ENCODE measurements at places on chromosomes 5 and 9. TPM values are rescaled to one million over a fixed set of nuclear protein-coding genes. Genes with fewer than 3 reads are reported as not detected.

LECT2 gene
- total RNA-seq: not detected

NPR3 gene
- 20.8 TPM for total RNA-seq

BNC2 gene
- 4.1 TPM for total RNA-seq

FAT2 gene
- total RNA-seq: 0.01 TPM

SMC5 gene
- total RNA-seq: 17.6 TPM

KCNT1 gene
- total RNA-seq: not detected

POU4F3 gene
- total RNA-seq: 0.14 TPM

HTR4 gene
- total RNA-seq: not detected

INSL4 gene
- total RNA-seq: 17.0 TPM

EQTN gene
- total RNA-seq: not detected

WNT8A gene
- total RNA-seq: not detected

HSD17B3 gene
- 0.18 TPM for total RNA-seq

ZNF367 gene
- 4.8 TPM for total RNA-seq

PCDHA10 gene
- total RNA-seq: 0.01 TPM

AK8 gene
- total RNA-seq: 1.4 TPM

PRDM9 gene
- not detected for total RNA-seq

WDR31 gene
- total RNA-seq: 0.95 TPM

PLPP7 gene
- total RNA-seq: 0.08 TPM

MLANA gene
- total RNA-seq: not detected

LCN9 gene
- not detected for total RNA-seq

SV2C gene
- not detected for total RNA-seq

CFAP90 gene
- total RNA-seq: 0.59 TPM

ABO gene
- total RNA-seq: not detected

ZDHHC21 gene
- 1.8 TPM for total RNA-seq

CDKN2A gene
- total RNA-seq: not detected

B4GALT1 gene
- total RNA-seq: 203 TPM

MSH3 gene
- total RNA-seq: 7.2 TPM

PCDHGB3 gene
- 0.17 TPM for total RNA-seq

ITK gene
- 0.13 TPM for total RNA-seq

INSL6 gene
- total RNA-seq: not detected

GTF2H2 gene
- total RNA-seq: 9.9 TPM

LMX1B gene
- 2.0 TPM for total RNA-seq

CYSRT1 gene
- 2.7 TPM for total RNA-seq

SLC6A3 gene
- 0.09 TPM for total RNA-seq
